ENCODE measurements at places on chromosomes 16 and 17. TPM values are rescaled to one million over a fixed set of nuclear protein-coding genes. Genes with fewer than 3 reads are reported as not detected.

GRCh38 chr17:50148226-50149090 lies 2.0 kb downstream of the PPP1R9B start:
- DNase-seq = peak; percentile 33

DNA sequence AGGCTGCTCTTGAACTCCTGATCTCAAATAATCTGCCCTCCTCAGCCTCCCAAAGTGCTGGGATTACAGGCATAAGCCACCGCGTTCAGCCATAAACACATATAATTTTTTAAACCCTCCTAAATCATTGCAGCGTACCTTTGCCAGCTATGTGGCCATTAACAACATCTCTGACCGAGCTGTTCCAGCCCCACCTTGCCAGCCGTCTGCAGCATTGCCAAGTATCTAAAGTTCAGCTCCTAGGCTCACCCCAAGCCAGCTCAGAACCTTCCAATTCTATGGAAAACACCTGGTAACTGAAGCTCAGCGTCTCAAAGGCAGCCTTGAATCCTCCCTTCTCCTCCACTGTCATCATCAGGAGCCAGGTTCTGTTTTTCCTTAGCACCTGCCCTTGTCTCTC lies 5.1 kb upstream of the MEIOB start:
- DNase-seq = no peak

DNA sequence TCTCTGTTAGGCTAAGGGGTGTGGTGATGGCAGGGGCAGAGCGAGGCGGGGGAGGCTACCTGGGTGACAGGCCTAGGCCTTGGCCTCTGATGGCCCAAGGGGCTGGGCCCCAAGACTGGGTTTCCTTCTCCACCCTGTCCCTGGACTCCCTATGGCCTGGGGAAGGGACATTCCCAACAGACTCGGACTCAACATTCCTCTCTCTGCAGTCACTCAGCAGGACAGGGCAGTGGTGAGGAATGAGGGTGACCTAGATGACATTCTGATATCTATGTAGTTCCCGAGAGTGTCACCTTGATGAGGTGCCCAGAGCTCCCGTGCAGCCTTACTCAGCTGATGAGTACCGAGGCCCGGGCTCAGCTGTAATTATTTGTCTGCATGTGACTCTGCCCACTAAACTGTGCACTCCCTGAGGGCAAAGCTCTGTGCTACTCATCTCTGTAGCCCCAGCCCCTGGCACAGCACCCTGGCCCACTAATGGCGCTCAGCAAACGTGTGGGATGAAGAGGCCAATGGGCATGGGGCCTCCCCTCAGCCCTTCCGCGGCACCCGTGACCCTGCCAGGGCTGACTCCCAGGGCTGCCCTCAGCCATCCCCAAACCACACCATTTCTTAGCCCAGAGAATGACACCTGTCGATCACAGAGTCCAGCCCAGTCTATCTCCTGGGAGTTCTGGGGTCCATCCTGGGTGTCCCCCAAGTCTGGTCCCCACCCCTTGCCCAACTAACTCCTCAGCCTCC lies 2.2 kb downstream of the PLCD3 start:
- DNase-seq = no peak

Gene ST6GALNAC2
- total RNA-seq = 2.2 TPM

Gene TMC6
- total RNA-seq = 292 TPM

Gene TNFSF13
- total RNA-seq = 5.6 TPM

Gene C1QTNF8
- total RNA-seq = not detected

Gene CIITA
- total RNA-seq = 0.13 TPM
